ENCODE measurements at places on chromosomes 7 and 10.

GRCh38 chr10:110511734-110512449, 14.2 kb downstream of the DUSP5 start:
- no peak for DNase-seq

DNA sequence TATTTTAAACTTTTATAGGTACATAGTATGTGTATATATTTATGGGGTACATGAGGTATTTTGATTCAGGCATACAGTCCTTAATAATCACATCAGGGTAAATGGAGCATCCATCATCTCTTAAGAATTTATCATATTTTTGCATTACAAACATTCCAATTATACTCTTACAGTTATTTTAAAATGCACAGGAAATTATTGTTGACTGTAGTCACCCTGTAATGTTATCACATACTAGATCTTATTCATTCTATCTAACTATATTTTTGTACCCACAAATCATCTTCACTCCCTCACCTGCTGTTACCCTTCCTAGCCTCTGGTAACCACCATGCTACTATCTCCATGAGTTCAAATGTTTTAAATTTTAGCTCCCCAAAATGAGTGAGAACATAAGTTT, 56.3 kb upstream of the FAM3C start:
- DNase-seq = no peak

DNA sequence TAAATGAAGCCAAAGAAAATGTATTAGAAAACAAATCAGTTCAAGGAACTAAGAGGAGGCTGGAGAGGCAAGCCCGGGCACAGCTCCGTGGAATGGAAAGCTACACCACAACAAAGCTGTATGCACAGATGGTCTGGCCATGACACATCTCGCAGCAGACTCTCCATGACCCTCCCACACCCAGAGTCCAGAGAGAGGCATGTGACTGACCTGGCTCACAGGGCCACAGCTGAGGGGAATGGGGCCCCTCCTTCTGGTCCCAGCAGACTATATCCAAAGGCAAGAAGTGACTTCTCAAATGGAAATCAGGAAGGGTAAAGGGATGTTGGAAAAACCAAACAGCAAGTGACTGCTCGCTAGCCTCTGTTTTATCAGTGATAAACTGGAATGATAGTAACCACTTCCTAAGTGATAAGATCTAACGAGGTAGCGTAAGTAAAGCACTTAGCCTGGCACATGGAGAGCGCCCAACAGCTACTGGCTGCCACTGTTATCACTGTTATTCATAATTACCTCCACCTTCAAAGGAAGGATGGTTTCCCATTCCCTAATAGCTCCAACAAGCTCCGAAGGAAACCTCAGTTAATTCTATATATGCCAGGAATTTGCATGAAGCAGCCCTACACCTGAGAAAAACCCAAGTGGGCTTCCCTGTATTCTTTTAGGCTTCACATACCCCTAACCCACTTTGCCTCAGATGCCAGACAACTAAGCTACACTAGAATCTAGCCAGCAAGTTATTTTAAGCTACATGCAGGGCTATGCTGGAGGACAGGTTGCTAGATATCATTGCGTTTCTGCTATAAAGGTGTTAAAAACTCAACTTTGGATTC, 8.4 kb downstream of the OSBPL3 start:
- DNase-seq = no peak

DNA sequence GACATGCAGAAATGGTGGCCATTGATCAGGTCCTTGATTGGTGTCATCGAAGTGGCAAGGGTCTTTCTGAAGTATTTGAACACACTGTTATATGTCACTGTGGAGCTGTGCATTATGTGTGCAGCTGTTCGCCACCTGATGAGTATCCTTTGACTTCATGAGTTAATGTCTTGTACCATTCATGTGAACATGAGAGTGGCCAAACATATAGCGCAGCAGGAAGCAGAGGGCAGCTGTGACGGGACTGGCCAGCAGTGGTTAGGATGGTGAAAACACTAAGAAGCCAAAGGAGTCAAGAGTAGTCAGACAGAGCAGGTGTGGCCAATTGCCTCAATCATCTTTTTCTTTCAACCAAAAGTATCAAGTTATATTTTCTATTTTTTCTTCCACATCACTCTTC, 167.4 kb downstream of the IMMP2L start:
- DNase-seq = no peak

GRCh38 chr10:3655528-3655927, 129.5 kb downstream of the KLF6 start:
- no peak for DNase-seq

GRCh38 chr10:48525113-48525512, 79.8 kb downstream of the ARHGAP22 start:
- DNase-seq = no peak

- peak; percentile 89 for DNase-seq
These were observed at the start of gene MCM10 for GRCh38 chr10:13160934-13161856. Gene MCM10 (plus strand): TSS chr10:13161558. CDS start chr10:13164203, 2,645 bp downstream.

GRCh38 chr7:38817526-38817925, 91.5 kb downstream of the VPS41 start:
- no peak for DNase-seq

- no peak for DNase-seq
These were observed 226.7 kb upstream of the NPY start for GRCh38 chr7:24057243-24057642.

GRCh38 chr7:48147078-48147591, 24.1 kb upstream of the ABCA13 start:
- no peak for DNase-seq

DNA sequence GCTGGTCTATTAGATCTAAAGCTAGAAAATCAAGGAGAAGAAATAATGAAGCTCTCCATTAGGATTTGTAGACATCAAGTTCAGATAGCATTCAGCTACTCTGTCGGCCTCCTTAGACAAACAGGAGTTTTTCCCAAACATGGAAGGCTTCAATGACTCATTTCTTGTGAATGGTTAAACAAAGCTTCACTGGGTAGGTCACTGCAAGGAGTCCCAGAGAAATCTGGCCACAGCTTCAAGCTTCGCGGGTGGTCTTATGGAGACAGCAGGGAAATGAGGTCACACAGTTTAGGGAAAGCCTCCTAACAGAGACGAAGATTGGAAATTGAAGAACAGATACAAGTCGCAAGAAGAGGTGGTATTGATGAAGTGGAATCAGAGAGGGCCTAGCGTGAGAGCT, 22.6 kb upstream of the LRRC72 start:
- no peak for DNase-seq

GRCh38 chr10:78774999-78775711, 293.6 kb upstream of the ZMIZ1 start:
- DNase-seq = no peak

- no peak for DNase-seq
These were observed 6.9 kb upstream of the GPR85 start for GRCh38 chr7:113093561-113093960.

DNA sequence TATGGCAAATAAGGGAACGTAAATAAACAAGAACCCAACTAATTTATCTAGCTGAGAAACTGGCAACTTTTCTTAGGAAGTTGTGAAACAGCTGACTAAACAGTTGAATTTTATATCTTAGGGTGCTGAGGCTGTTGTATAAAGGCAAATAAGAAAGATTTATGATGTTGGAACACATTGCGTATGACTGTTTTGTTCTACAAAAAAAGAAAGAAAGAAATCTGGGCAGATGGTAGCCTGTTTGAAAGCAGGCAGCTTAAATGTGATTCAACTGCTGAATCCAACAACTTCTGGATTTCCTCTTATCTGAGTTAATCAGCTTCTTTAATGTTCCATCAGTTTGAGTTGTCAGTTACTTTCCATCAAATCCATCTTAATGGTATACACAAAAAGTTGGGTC, 214.5 kb downstream of the SNX13 start:
- DNase-seq = no peak

GRCh38 chr10:132616996-132617736, 79.6 kb downstream of the INPP5A start:
- no peak for DNase-seq

DNA sequence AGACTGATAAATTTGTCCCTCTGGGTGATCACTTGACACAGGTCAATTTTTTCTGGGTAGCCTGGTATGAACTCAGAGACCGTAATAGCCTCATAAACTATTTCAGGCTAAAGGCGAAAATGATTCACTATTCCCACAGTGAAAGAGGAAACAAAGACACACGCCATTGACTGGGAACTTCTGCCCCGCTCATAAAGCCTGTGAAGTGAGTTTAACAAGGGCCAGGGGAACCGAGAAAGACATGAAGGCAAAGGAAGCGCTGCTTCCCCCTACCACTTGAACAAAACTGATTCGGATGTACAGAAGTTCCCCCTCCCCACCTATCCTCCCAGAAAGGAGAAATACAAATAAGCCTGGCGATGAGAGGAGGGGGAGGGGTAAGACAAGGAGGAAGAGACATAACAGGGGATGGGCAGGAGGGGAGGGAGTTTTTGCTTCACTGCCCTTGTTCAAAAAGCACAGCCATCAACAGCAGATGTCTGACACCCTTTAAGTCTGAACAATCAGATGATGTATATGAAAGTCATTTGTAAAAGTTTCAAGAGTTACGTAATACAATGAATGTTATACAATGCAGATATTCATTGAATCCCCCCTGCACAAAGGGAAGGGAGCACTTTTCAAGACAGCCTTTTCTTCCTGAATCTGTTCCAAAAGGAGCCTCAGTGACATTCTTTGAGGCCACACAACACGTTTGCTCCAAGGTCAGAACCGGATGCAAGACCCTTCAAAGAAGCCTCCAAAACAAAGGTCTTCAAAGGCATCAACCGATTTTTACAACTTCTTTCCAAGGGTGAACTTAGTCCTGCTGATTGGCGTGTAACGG, 734 bp downstream of the ABCB4 start:
- no peak for DNase-seq

DNA sequence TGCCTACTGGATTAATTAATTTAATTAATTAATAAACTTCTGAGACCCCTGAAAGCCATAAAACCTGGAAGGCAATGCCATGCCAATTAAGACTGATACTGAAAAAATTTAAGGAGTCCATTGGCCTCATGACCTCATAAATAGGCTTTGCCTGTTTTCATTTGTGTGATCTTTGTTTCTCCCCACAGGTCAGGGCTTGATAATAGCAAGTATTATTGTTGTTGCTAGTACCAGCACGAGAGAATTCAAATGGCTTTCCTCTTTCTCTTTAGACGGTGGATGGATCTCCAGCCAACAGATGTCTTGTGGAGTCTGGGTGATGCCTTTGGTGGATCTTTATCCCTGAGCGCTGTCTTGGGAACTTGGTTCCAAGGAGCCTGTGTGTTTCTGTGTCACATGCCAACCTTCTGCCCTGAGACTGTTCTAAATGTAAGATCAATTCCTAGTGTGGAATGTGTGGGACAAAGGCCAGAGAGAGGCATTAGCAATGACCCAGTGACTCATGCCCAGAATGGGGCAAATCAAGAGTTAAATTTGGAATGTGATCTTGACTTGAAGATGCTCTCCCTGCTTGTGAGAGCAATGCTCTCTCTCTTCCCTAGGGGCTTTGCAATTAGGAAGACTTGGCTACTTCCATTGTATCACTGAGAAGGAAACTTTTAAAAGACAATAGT, 17.7 kb downstream of the ACSM6 start:
- no peak for DNase-seq

DNA sequence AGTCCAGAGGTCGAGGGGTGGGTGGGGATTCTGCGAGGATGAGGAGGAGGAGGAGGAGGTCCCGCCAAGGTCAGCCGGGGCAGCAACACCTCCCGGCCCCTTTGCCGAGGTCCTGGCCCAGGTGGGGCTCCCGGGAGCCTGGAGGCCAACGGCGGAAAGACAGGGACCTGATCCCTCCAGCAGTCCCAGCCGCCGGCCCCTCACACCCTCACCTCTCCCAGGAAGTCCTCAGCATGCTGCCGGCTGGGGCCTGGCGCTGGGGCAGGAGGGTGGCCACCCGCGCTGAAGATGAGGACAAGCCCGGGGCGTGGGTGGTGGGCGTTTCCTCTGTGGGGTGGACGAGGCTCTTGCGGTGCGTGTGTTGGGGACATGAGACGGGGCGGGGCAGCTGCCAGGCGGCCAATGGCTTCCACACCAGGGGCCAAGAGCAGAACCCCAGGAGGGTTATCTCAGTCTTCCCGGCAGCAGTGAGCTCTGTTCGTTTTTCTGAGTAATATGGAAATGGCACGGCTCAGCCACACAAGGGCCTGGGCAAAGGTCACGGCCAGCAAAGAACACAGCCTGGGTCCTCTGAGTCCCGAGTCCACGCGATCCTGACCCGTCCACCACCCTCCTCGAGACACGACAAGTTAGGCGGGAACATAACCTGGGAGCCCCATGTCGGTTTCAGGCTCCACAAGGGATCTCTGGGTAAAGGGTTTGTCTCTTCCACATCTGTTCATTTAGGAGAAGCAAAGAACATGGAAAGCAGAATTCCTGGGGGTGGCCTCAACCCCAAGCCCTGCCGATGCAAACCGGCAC, 82.9 kb upstream of the PDGFA start:
- DNase-seq = no peak

Data from D721Med (cell line).